ENCODE measurements at places on chromosomes 12 and 14.

- DNase-seq = no peak
Measured at GRCh38 chr14:48788771-48789170, 797.4 kb downstream of the RPS29 start.

- no peak for DNase-seq
Measured at GRCh38 chr14:24794644-24795305, 160.8 kb upstream of the GZMB start.

GRCh38 chr12:125382926-125383325, 317.7 kb downstream of the AACS start:
- DNase-seq = no peak

GRCh38 chr12:102956738-102957327, 641 bp upstream of the ASCL1 start:
- no peak for DNase-seq

DNA sequence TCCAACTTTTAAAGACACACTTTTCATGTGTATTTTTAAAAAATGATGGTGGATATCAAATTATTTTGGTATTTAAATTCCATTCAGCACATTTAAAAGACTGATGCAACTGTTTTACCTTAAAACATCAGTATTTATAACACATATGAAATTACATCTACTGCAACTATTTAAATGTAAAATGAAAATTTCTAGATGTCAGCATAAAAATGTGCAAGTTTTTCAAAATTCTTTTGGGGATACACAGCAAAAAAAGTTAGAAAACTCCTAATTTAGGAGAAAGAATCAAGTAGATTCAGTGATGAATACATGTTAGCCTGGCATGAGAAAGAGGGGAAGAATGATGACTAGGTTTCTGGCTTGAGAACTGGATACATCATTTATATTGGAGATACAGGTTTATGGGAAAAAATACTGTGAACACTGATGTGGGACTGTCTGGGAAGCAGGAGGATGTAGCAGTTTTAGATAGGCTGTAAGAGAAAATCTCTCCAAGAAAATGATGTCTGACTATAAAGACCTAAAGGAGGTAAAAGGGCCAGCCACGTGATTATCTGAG, 9.2 kb downstream of the SOS2 start:
- no peak for DNase-seq

DNA sequence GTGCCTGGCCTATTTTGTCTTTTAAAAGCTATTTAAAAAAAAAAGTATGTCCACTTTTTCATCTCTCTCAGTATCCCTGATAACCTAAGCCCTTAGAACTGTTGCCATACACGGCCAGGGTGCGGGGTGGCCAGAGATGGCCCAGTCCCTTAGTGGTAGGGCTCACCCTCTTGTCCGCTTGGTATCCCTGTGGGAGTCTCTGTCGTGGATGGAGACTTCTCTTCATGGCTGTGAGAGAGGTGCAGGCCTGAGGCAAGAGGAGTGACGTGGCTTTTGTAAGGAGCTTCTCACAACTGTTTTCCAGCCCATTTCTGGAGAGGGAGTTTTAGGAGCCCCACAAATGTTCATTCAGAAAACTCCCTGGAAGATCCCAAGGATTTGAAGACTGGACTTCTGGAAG, 26.8 kb downstream of the XRCC3 start:
- DNase-seq = no peak

- DNase-seq = peak; percentile 93
Measured at GRCh38 chr14:104477666-104478380, 101.7 kb upstream of the C14orf180 start.

DNA sequence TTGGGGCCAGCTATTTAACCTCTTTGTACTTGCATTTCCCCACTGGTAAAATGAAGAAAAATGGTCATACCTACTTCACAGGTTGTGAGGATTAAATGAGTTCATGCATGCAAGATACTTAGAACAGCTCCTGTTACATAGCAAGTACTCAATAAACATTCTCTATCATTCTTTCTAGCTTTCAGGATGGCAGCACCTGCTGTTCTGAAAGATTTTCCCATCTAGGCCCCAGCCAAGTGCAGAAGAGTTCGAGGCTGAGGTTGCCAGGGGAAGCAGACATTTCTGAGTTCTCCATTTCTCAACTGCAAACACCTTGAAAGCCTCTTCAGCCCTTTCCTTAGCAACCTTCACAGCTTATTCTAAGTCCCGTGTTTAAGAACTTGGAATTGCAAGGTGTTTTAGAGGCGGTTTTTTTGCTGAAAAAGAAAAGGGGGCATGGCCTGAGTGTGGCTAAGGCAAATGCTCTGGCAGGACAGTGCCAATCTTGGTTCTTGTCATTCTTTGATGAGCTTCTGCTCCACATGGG, 73.0 kb upstream of the PRMT8 start:
- no peak for DNase-seq

GRCh38 chr14:64683264-64683663, 21.0 kb upstream of the PLEKHG3 start:
- DNase-seq = no peak

DNA sequence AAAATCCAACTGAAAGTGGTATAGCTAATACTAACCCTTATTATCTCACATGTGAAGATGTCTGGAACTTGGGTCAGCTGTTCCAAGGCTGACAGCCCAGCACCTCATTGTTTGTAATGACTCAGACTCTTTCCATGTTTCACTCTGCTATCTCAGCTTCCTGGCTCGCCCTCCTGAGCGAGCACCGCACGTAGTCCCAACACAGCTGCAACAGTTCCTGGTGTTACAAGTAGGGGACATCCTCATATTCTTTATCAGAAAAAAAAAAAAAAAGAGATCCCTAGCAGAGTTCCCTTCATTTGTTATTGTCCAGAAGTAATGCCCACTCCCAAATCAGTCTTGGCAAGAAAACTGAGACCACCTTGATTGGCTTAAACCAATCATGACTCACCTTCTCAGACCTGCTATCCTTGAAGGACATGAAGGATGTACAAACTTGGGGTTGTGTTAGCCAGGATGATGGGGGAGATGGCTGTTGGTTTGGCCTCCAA, 92.5 kb downstream of the ADCK1 start:
- DNase-seq = no peak

DNA sequence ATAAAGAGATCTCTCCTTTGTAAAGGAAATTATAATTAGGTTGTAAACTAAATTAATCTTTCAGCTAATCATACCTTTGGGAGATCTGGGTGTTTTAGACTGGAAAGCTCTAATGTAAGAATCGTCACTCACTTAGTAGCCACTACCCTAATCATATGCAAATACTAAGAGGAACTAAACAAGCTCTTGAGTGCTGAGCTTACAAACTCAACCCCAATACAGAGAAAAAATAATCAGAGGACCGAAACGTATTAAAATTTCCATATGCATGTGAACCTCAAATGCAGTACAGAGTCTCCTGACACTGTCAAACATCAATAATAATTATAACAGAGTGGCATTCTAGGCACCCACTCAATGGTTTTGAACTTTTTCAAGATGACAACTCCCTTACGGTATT, 235.3 kb upstream of the FOXN3 start:
- no peak for DNase-seq

- no peak for DNase-seq
Measured at GRCh38 chr14:33799705-33800570, 150.9 kb downstream of the EGLN3 start.

GRCh38 chr12:116955382-116956021, 44.8 kb downstream of the FBXW8 start:
- peak; percentile 20 for DNase-seq

- no peak for DNase-seq
Measured at GRCh38 chr12:129211862-129212630, 358.8 kb downstream of the GLT1D1 start.

GRCh38 chr12:90004319-90005074, 295.9 kb upstream of the ATP2B1 start:
- DNase-seq = no peak

Data from COR-L47 (cell line).